Fibroblast of the aortic adventitia (primary cell): ENCODE measurements at places on chromosomes 4 and X. TPM values are rescaled to one million over a fixed set of nuclear protein-coding genes. Genes with fewer than 3 reads are reported as not detected.

The COX7B2 gene
- total RNA-seq, result not detected in 2 replicates

The PROM1 gene
- total RNA-seq, result under 0.01 TPM in 1 of 2 replicates, not detected in the other

The MYOZ2 gene
- 0.36 and 0.74 TPM in 2 replicates for total RNA-seq

- DNase-seq, result no peak
Measured at GRCh38 chr4:8392591-8393190, 47.8 kb downstream of the ACOX3 start.

DNA sequence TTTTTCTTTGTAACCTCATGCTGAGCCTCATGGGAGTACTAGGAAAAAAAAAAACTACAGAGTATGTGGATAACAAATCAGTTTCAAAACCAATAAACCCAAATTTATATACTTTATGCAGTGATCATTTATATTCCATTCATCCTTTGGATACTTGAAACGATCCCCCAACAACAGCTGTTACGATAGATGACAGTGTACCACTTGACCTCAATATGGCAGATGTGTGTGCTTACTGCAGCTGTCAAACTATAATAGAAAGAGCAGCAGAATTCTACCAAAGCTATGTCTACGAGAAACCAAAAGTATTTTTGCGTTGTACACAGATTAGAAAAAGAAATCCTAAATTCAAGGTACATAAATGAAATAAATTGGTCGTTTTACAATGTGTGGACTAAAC lies 337.8 kb downstream of the PDGFC start:
- no peak for DNase-seq

- DNase-seq, result no peak
Measured at GRCh38 chr4:100849319-100849718, 331.5 kb upstream of the EMCN start.
